ENCODE measurements at places on chromosomes 6 and 20.

DNA sequence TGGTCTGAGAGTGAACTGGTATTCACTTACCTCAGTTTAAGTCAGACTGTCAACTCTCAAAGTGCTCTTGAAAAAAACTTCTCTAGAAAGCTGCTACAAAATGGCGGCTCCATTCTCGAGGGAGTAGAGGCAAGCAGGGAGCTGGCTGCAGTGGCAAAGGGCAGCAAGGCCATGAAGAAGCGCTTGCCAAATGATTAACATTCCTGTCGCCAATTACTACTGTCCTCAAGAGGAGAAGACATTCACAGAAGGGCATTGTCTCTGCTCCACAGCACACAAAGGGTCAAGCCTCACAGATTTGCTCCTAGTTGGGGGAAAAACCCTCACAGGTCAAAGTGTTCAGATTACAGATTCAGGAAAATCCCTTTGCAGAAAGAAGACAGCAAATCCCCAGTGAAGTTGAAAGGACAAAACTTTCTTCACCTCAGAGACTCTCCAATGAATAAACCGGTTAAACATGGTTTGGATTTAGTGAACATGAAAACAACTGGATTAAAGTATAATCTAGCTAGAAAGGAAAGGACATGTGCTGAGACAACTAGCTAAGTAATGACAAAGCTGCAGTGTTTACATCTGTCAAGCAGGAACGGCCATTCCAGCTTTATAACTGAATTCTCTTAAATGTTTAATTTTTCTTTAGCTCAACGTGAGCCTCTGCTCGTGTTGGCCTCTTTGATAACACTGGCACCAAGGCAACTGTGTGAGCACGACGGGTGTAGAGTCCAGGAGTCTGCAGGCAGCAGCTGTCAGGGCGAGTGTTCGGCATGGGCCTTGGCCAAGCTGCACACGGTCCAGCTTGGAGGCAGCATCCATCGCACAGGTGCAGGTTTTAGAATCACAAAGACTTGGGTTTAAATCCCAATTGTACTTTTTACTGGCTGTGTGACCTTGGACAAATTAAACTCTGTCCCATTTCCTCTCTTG, 37.6 kb downstream of the NR2E1 start:
- DNase-seq, result no peak

DNA sequence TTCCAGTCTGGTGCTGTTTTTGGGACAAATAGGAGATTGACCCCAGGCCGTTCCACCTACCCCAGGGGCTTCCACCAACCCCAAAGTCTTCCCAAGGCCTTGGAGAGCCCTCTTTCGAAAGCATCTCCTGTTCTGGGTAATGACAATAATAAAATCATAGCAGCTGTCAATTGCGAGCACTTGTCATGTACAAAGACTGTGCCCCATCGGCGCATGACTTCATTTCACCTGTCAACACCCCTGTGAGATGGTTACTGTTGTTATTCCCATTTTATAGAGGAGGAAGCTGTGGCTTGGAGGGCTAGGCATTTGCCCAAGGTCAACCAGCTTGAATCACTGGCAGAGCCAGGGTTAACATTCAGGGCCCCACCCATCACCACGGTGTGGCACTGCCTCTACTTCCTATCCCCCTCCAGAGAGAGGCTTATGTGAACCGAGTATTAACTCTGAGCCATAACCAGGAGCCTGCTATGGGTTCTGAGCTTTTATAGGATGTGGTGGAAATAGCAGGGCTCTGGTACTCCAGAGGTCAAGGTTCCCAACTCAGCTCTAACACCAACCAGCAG, 51.2 kb downstream of the HNF4A start:
- DNase-seq, result no peak

- no peak for DNase-seq
These were observed 27.3 kb downstream of the PAQR8 start for GRCh38 chr6:52389264-52389625.

DNA sequence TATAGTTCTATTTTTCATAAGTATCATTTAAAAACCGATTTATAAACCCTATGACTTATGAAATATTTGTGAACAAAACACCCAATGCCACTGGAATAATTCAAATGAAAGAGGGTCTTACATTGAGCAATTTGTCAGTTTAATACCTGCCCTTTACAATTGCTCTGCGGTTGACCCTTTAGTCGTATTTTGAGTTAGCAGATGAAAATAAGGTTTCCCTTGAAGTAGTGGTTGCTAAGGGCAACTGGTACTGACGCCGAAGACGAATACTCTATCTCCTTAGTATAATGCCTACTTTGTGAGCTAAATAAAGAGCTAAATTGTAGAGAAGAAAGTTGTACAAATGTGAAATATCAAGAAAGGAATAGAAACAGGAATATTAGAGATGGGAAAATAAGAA, 69.4 kb downstream of the KCNQ5 start:
- DNase-seq, result no peak

DNA sequence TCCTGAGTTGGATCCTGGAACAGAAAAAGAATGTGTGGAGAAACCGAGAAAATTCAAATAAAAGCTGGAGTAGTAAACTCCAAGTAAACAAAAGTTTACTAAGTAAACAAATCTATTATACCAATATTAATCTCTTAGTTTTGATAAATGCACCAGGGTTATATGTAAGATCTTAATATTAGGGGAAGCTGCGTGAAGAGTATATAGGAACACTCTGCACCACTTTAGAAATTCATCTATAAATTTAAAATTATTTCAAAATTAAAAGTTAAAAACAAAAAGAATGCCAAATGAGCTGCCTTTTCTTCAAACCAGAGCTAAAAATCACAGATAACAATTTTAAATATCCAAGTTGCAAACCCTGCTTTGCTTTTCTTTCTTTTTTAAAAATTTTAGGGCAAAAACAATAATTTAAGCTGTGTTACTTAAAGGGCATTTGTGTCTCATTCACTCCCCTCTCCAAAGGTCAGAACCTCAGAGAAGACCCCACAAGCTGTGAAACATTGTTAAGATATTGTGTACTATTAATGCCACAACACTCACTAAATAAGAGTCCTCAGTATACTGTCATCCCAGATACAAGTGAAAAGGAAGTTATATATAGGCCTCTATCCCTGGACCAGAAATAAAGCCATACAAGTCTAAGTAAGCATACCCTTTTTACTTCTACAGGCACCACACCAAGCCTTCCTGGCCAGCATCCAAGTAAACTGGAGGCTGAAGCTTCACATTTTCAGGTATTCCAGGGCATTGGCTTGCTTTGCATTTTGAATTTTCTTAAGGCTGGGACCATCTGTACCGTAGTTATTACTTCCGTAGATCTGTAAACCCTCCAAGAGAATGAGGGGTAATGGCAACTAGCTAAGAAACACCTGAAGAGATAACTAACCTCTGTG, 7.0 kb downstream of the DNAAF9 start:
- no peak for DNase-seq

DNA sequence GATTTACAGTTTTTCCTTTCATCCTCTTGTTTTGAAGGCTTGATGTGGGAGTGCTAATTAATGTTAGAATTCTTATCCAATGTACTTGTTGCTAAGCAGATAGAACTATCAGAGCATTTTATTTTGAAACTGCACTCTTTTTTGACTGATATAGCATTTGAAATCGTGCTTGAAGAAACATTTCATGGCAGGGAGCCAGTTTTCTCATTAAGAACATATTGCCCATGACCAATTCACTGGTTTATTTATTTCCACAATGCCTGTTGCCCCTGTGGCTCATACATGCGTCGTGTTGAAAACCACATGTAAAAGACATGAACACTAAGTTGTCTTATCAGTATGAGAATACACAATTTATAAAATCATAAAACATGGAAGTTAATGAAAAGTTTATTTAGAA, 479.7 kb upstream of the FLRT3 start:
- no peak for DNase-seq

All from stimulated activated CD8-positive, alpha-beta memory T cell treated with anti-CD3 and anti-CD28 coated beads, Interleukin-2, amount 100 ng/mL, for 1 hour (primary cell).